ENCODE measurements at places on chromosomes 4 and X.

- peak; percentile 65 for DNase-seq
These were observed 49.2 kb upstream of the SCRG1 start for GRCh38 chr4:173448103-173448502.

DNA sequence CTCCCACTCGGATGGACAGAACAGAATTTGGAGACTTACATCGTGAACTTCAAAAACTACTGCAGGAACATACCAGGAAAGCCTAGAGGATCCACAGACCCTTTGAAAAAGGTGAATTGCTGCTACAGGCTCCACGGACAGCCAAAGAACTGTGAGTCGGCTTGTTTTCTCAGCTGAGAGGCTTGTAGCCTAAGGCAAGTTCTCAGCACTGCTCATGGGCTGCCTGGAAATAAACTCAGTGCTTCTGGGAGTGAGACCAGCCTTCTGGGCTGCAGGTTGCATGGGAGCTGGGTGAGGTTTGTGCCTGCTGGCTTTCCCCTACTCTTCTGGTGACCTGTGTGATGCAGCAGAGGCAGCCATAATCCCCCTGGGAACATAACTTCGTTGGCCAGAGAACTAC lies 1397.6 kb downstream of the FAM133A start:
- DNase-seq: no peak

DNA sequence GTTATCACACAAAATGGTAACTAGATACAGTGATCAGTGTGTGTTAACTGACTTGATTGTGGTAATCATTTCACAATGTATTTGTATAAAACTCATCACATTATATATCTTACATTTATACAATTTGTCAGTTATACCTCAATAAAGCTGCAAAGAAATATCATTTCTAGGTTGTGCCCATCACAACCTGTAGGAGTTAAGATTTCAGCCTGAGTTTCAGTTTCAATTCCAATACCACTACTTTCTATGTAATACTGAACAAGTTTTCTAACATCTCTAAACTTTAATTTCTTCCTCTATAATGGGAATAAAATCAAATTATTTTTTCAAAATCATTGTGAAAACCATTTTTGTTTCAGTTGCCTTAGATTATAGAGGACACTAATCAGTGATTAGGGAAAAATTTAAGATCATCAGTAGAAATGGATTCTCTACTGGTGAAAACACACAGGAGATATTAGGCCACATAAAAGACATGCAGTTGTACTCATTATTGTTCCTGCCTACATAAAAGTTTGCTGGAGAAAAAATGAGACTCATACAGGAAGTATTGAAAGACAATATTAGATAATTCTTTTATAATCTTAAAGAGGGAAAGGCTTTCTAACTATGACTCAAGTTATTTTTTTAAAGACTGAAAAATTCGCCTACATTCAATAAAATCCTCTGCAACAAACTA lies 18.4 kb upstream of the TBC1D1 start:
- no peak for DNase-seq

GRCh38 chr4:7564242-7564641 lies 129.5 kb upstream of the PSAPL1 start:
- no peak for DNase-seq

DNA sequence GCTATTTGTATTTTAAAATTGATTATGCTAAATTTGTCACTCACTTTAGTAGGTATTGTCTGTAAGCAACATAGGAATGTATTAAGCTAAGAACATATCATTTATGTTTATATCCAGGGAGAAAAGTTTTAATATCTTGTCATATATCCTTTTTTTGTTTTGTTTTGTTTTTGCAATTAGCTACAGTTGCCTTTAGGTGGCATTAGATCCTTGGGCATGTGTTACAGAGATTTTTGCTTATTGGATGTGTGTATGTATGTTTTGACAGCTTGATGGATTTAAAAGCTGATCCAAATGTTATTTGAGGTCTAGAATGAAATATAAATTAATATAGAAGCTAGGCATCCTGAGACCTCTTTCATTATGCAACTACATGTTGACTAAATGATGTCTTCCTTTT lies 36.1 kb upstream of the OTUD4 start:
- DNase-seq: peak; percentile 28

DNA sequence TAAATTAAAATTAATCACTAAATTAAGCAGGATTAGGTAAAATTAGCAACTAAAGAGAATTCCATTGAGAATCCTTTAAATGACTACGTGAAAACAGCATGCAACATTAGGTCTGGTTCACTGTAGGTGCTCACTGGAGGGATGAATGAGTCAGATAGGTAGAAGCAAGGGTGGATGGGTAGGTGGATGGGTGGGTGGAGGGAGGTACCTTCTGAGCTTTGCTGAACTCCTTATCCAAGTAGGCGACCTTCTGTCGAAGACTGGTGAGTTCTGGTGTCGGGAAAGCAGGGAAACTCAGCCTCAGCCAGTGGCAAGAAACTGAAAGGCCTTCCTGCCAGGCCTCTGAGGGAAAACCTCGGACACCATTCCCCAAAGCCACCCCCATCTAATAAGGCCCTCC lies 3.0 kb downstream of the GRIPAP1 start:
- no peak for DNase-seq

GRCh38 chr4:105634402-105635080 lies 73.9 kb downstream of the INTS12 start:
- DNase-seq: no peak

DNA sequence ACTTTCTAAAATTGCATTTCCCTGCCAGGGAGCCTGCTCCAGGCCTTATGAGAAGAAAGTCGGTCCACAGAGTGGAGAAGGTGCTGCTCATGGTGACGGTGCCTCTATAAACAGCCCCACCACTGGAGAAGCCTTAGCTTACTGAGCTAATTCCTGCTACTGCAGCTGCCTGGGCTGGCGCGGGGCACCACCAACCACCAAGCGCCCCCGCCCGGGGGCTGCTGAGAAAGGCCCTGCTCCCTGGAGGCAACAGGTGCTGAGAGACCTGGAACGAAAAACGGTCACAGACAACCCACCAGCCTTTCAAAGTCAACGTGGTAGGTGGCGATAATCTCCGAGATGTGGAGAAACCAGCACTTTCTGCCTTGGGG lies 2.9 kb downstream of the HCFC1 start:
- DNase-seq: peak; percentile 29

DNA sequence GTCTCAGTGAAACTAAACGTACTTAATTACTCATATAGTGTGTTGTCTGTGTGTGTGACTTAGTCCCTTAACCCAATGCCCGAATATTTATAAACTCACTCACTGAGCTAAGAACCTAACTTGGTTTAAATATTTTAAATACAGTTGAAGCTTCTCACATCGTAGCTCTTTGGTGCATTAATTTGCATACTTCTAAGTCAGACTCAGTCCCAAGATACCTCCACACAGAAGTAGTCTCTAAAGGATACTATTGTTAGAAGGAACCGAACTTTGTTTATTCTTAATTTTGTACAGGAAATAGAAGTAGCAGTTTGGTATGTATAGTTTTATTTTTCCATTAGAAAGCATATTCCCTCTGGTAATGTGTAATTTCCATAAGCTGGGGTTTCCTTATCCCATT lies 54.0 kb upstream of the NKAP start:
- no peak for DNase-seq

DNA sequence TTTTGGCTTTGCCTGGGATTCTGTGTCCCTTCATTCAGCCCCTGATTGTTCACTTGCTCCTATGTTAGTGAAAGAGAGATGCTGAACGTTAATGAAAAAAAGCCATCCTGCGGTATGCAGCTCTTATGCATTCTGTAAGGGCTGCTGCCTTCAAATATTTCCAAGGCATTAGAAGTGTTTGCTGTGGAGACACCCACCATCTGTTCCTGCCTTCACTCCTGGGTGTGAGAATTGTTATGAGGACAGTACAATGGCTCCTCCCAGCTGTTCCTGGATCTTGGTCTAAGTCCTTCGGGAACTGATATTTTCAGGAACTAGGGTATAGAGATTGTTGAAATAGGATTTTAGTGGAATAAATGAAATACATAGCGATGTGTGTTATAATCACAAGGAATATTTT lies 427.1 kb upstream of the FAM47C start:
- DNase-seq: no peak

DNA sequence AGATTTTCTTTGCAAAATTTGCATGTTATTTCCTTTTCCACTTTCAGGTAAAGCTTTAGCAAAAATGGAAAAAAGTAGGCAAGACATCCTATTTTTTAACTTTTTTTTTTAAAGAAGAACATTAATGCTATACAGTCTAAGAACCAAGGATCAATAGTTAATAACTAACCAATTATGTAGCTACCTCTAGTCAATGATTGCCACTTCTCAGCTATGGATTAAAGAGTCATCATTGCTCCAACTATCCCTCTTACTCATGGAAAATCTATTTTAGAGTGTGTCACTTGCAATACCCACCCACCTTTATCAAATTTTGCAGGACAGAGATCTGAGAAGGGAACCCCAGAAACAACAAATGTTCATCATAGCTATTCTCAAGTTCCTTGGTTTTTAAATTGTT lies 223.1 kb downstream of the ANK2 start:
- no peak for DNase-seq

GRCh38 chrX:1451661-1452515 lies 821 bp downstream of the ASMTL start:
- DNase-seq: no peak

DNA sequence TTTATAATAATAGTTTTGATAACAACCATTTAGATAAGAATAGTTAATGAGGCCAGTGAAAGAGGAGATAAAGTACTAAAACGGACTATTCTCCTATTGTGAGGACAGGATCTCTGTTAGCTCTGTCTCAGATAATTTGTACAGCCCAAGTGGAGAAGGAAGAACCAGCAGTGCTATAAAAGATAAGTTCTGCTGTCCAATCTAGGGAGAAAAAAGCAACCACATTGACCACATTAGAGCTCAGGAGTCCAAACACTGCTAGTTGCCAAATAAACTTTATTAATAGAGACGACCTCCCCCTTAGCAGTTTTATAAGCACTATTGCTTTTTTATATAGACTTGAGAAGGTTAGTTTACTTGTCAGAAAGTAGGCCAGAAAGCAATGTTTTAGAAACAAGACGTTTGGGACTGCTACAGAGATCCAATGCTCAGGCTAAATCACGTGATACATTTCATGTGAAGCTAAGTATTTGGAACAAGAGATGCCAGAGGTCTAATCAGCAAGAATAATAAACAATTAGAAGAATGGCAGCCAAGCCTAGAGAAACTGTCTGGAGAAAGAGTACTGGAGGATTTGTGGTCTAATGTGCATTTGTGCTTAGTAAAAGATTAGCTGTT lies 15.9 kb downstream of the IL15 start:
- peak; percentile 93 for DNase-seq

DNA sequence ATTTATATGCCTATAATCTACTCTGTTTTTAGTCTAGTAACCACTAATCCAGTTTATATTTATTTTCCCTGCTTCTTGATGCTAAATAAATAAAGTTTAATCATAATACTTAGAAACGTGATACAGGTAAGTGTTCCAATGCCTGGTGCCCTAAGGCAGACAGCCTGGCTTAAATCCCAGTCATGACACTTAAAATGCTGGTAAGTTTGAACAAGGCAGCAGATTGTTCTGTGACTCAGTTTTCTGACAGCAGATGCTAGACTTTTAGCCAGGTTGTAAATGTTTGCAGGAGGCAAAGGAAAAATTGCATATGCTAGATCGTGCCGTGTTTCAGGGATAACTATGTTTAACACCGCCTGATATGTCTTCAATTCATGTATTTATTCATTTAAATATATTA lies 2661.6 kb downstream of the PCDH7 start:
- DNase-seq: no peak

DNA sequence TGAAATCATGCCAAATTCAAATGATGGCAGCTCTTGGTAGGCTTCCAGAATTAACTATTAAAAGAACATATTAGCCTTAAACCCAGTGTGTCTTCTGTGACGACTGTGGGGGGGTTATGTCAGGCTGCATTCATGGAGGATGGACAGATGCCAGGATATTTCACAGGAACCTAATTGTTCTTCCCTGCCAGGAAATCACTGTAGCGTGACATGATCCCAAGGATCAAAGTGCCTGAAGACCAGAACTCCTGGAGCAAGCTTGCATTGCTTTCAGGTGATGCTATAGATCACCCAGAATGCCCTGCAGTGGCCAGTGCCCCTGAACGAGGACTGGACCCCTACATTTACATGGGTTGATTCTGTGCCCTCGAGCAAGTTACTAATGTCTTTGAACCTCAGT lies 1093.0 kb upstream of the TENM3 start:
- no peak for DNase-seq

DNA sequence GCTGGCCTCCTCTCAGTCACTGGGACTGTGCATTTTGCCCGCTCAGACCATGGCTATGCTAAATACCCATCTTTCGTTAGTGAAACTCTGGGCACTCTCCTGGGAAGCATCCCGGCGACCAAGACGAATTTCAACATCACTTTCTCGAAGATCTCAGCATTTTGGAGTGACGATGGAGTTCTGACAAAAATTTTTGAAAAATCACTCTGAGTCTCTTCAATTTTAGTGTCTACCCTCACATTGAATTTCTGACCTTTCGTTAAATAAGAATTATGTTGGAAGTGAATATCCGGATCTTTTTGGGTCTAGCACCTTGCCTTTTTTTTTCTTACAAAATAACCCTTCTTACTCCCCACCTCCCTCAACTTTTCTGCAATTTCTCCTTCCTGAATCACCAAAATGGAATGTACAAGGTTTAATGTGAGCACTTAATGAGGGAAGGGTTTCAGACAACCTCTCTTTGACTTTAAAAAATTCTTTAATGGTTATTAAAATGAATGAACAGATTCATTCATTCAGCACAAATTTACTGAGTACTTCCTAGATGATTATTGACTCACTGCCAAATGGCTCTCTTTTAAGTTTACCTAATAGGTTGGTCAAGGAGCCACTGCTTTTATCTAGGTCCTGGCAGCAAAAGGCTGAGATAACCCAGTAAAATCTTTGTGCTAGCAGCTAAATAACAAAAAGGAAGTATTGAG lies 746 bp upstream of the AADAT start:
- DNase-seq: peak; percentile 53

GRCh38 chr4:33493231-33493630 lies 2751.1 kb downstream of the ARAP2 start:
- DNase-seq: no peak

DNA sequence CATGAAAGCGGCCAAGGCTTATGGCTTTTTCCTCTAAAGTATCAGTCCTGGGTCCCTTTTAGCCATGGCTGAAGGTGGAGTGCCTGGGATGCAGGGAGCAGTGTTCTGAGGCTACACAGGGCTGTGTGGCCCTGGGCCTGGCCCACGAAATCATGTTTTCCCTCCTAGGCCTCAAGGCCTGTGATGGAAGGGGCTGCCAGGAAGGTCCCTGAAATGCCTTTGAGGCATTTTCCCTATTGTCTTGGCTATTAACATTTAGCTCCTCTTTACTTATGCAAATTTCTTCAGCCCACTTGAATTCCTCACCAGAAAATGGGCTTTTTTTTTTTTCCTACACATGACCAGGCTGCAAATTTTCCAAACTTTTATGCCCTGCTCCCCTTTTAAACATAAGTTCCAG lies 657.0 kb downstream of the DACH2 start:
- DNase-seq: no peak

- no peak for DNase-seq
These were observed 21.9 kb upstream of the PACRGL start for GRCh38 chr4:20678400-20678799.

Measured in fibroblast of lung (primary cell).